ENCODE measurements at places on chromosomes 11 and 22.
A peak's percentile ranks its signal among the peaks of the same experiment; 100 is the strongest.

GRCh38 chr11:76394411-76394810, 13.3 kb downstream of the GVQW3 start:
- no peak for DNase-seq

GRCh38 chr22:49894322-49895054, 23.8 kb downstream of the ALG12 start:
- no peak for DNase-seq

DNA sequence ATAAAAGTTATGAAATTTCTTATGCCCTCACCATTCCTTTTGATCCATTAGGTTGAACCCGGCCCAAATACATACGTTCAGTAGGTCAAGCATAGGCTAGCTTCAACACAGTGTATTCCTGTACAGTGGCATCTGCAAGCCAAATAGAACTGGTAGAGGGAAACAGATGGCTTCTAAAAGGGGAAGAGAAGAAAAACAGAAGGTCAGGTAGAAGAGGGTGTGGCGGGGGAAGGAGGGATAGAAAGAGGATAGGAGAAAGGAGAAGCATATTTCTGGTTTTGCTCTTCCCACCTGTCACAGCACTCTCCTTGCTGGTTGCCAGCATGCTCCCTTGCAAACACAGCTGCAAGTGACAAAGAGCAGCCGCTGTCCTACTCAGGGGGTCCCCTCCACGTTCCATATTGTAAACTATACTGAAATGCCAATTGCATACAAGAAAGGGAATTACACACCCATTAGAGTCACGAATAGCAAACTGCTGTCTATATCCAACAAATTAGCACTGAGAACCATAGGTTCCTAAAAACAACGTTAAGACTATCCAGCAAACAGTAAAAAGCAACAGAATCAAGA, 71.8 kb downstream of the PHF21A start:
- DNase-seq, result no peak

DNA sequence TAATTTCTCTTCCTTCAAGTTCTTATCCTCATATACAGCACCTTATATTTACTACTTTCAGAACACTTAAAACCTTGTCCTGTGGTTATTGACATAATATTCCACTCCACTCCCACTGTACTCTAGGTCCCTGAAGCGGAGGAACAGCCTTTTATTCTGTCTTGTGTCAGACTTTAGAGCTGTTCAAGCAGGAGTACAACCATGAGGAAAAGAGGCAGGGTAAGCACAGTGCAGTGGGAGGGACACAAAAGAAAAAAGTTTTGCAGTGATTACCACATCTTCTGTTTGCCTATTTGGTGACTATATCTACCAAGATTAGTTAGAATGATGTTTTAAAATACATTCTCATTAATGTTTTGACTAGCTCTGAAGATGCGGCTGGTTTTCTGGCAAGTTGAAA, 122.0 kb upstream of the CEP126 start:
- DNase-seq, result no peak

GRCh38 chr11:122229078-122229477, 113.1 kb upstream of the BLID start:
- peak; percentile 73 for DNase-seq

DNA sequence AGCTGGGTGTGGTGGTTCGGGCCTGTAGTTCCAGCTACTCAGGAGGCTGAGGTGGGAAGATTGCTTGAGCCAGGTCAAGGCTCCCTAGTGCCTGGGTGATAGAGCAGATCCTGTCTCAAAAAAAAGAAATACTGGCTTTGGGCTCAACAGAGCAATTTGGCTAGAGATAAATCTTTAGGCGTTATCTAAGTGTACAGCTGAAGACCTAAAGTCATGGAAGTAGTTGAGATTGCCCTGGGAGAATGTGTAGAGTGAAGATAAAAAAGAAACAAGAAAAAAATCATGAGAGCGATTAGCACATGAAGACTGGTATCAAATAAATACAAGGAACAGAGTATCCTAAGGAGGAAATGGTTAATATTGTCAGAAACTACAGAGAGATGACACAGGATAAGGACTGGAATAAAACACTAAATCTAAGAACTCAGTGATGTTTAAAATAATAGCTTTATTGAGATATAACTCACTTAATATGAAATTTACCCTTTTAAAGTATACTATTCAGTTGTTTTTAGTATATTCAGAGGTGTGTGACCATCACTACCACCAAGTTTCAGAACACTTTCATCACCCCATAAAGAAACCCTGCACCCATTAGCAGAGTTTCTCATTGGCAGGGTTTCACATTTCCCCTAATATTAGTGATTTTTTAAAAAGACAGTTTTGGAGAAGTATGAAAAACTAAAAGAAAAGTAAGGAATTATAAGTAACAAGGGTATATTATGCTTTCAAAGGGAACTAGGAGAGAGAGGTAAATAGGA, 20.7 kb downstream of the PIK3C2A start:
- no peak for DNase-seq

DNA sequence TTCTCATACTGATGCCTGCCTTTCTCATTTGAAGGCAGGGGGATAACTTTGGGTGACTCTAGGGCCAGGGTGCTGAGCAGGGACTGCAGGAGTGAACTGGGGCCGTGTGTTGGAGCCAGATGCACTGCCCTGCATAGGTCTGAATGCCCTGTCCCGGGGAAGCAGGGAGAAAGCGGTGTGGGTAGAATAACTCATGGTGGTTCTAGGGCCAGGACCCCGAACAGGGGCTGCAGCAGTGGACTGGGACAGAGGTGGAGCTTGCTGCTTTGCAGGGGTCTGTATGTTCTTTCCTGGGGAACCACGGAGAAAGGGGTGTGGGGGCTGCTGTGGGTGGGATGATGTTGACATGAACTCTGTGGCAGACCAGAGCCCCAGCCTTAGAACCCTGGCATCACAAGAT, 52.9 kb downstream of the GAB4 start:
- no peak for DNase-seq

DNA sequence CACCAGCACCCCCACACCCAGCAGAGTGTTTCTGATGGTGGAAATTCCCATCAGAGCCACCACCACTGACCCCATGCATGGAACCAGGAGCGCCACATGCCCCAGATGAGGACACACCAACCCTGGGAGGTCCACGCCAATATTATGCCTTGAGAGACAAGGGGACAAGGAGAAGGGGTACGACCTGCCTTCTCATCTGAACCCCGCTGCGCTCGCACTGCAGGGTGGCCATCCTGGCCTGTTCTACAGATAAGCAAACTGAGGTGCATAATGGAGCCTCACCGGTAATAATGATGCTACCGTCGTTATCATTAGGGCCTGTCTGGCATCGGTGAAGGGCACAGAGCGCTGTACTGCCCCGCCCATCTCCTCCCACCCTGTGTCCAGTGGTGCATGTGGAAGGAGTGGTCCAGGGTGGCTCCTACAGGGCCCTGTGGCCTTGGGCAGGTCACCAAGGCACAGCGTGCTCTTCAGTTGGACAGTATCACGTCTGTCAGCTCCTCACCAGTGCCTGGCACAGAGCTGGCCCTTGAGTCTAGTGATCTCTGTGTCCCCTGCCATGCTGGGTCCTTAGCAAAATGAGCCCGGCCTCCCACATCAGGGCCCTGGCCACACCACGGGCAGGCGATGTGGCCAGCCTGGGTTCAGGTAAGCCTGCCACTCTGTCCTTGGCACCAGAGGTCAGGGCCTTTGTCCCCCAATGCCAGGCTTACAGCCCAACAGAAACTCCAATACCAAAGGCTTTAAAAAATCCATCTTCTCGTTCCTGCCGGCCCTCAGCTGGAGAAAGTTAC, 92.2 kb downstream of the PHF21B start:
- no peak for DNase-seq

- DNase-seq, result no peak
Observed at GRCh38 chr11:122304973-122305372, 189.0 kb upstream of the BLID start.
